Stimulated activated CD4-positive, alpha-beta T cell treated with anti-CD3 and anti-CD28 coated beads, Interleukin-15, amount 100 ng/mL, for 1 hour (primary cell): ENCODE measurements at places on chromosomes 5 and 9.

DNA sequence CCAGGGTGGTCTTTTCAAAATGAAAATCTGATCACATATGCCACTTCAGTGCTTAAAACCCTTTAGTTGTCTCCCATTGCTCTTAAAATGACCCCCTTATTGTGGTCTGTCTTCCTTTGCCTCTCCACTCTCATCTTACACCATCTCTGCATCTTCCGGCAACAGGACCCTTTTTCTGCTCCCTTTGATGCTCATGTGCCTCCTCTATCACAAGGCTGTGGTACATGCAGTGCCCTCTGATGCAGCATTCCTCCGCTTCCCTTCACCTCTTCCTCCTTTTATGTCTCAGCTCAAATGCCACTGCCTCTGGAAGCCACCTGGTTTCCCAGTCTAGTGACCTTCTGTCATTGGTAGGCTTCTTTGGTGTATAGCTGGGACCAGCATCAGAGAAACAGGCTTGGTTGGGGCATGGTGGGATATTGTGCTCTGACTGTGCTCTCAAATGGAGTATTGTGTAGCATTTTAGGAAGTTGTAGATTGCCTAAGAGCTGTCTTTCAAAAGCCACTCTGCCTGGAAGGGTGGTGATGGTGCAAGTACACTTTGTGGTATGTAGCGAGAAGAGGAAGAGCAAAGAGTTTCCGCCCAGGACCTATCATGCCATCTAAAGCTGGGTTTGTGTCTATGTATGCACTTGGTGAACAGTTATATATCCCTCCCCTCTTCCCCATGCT lies 28.1 kb downstream of the ARHGAP26 start:
- DNase-seq: no peak

DNA sequence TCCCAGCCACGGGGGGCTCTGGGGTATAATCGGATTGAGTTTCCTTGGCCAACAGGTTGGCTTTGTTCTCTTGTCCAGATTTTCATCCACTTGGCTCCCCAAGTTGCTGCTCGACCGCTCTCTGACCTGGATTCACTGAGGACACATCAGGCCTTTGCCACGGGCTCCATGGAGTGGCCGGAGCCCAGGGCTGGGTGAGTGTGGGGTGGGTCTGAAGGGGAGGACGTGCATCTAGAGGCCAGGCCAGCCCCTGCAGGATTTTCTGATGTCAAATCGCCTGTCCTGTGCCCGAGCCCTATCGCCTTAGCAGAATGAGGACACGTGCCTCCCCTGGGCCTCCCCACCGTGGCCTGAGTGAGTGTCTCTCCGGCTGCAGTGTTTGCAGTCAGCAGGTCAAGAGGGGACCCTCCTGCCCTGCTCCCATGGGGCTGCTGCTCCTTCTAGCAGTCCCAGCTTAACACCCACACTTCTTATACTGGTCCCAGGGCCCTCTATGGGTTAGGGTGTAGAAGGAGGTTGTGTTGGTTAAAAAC lies 89.1 kb upstream of the BOD1 start:
- no peak for DNase-seq

DNA sequence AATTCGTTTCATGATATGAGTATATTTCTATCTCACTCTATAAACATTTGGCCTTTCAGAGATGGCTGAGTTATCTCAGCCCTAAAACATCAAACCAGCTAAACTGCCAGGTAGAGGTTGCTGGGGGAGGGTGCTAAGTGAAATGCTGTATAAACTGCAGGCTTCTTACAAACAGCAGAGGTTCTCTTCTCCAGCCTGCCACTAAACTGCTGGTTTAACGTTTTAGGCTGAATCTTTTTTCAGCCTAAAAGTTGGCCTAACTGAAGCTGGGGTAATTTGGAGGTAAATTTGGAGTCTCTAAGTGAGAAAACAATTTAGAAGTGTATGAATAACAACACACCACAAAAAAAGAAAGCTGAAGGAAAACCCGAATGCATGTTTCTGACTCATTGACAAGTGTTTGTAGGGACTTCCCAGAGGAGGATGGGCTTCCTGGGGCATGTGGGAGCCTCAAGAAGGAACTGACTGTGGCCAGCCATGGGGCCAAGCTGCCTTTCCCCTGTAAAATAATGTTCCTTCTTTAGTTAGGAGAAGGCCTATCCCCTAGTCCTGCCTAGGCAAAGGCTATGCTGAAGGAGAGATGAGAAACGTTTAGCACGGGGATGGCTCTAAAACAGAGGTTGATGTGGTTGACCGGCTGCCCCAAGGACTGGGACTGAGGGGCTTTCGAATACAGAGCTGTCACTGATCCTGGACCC lies 44.3 kb downstream of the SLC28A3 start:
- DNase-seq: no peak

- DNase-seq: no peak
Measured at GRCh38 chr9:70615464-70616138, 201.1 kb upstream of the KLF9 start.

DNA sequence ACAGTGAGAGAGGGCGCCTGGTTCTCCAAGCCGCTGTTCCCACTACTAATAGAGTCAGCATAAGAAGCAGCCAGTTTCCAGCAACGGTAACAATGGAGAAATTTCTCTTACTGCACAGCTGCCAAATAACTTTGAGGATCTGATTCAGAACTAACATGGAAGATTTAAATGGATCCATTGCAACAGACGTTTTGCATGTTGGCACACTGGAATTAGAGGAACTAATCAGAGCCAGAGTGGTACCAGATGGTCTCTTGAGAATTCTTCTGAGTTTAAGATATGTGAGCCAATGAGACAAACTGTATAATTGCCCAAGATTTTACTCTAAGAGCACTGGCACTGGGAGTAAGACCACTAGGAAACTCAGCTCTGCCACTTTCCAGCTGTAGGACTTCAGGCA lies 186.5 kb downstream of the EFNA5 start:
- no peak for DNase-seq

- no peak for DNase-seq
Measured at GRCh38 chr5:30446456-30446855, 747.0 kb upstream of the CDH6 start.

- no peak for DNase-seq
Measured at GRCh38 chr5:87277279-87277835, 9.7 kb downstream of the RASA1 start.

DNA sequence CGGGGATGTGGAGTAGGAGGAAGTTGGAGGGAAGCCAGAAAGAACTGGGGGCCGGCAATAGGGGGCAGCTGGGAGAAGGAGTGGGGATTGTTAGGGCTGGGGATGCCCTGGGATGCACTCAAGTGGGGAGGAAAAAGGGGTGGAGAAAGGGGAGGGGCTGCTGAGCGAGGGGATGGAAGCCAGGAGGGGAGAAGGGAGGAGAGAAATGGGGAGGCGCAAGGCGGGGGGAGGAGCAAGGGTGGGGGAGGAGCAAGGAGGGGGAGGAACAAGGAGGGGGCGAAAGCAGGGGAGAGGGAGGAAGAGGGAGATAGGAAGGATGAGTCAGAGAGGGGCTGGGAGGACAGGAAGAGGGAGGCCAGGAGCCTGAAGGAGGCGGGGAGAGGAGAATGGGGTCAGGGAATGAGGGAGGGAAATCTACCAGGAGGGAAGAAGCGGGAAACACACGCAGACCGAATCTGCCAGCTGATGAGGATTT lies 1.6 kb downstream of the IRX4 start:
- no peak for DNase-seq
